ENCODE measurements at places on chromosomes 13 and 19.

DNA sequence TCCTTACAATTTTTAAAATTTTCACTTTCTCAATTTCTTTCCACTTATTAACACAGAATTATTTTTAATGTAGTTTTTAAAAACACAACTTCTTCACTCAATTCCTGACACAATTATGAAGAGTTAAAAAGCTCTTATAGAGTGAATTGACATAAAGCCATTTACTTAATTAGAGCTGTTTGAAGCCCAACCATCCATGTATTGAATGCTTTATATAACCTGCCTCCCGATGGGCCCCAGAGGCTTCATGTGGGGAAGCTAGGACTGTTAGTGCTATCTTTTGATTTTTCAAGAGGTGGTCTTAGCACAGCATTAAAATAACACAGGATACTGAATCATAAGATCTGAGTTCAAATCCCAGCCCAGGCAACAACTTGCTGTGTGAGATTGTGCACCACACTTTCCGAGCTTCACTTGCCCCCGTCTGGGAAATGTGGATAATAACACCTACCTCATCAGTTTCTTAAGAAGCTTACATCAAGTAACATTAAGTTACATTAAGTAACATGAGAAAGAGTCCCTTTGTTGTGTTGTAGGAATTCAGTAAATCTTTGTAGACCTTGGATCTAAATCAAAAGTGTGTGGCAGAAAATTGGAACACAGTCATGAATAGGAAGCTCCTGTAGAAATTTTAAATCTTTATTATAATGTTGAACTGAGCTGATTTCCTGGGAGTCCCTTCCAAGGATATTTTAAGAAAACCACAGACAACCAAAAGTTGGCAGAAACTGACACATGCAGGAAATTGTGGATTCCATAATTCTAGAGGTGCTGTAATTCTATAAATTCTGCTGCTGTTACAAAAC is 5.5 kb upstream of the ENOX1 start:
- no peak for DNase-seq
- H3K4me3 ChIP-seq: no peak overlapping the region
- H3K4me1 ChIP-seq: peaks cover 4% of the 10 kb centered on the region

GRCh38 chr13:22618002-22618401 is 562.8 kb upstream of the SGCG start:
- no peak for DNase-seq
- no peaks in the 10 kb centered on the region for H3K36me3 ChIP-seq
- H3K27me3 ChIP-seq: no peaks in the 10 kb centered on the region
- H3K4me1 ChIP-seq: no peaks in the 10 kb centered on the region
- H3K27ac ChIP-seq: no peak overlapping the region
- H3K4me3 ChIP-seq: no peak overlapping the region

GRCh38 chr13:112977525-112977924 is 8.5 kb downstream of the MCF2L start:
- H3K4me1 ChIP-seq: no peaks in the 10 kb centered on the region
- H3K27ac ChIP-seq: no peak overlapping the region
- H3K4me3 ChIP-seq: no peak overlapping the region
- no peak for DNase-seq
- H3K27me3 ChIP-seq: no peaks in the 10 kb centered on the region

DNA sequence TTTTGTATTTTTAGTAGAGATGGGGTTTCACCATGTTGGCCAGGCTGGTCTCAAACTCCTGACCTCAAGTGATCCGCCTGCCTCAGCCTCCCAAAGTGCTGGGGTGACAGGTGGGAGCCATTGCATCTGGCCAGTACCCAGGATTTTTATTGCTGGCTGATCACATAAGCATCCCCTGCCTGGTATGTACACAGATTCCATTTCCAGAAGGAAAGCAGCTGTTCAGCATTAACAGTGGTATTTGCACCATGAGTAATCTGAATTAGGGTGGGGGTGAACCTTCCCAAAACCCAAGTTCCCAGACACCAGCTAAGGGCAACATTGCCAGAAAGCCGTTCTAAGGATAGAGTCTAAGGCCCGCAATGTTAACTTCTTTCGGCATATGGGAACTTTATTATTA is 7.3 kb downstream of the ZNF555 start:
- H3K27ac ChIP-seq: no peak overlapping the region
- H3K4me1 ChIP-seq: peaks cover 11% of the 10 kb centered on the region
- peaks cover 29% of the 10 kb centered on the region for H3K36me3 ChIP-seq
- no peak overlapping the region for H3K4me3 ChIP-seq

DNA sequence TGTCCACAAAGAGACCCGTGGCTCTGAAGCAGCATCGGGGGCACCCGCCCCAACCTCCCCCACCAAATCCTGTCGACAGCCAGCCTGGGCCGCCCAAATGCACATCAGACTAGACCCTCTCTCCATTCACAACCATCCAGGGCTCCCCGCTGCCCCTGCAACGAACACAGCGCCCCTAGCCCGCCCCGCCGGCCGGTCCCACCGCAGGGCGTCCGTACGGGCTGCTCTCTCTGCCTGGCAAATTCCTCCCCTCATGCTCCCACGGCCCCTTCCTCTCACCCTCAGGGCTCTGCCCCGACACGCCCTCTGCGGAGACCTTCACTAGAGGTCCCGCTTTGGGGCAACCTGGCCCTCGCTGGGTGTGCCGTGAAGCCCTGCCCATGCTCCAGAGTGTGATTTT is 7.1 kb downstream of the TCF3 start:
- no peak overlapping the region for H3K4me3 ChIP-seq
- DNase-seq: no peak
- peaks cover 45% of the 10 kb centered on the region for H3K36me3 ChIP-seq
- H3K4me1 ChIP-seq: peaks cover 6% of the 10 kb centered on the region

DNA sequence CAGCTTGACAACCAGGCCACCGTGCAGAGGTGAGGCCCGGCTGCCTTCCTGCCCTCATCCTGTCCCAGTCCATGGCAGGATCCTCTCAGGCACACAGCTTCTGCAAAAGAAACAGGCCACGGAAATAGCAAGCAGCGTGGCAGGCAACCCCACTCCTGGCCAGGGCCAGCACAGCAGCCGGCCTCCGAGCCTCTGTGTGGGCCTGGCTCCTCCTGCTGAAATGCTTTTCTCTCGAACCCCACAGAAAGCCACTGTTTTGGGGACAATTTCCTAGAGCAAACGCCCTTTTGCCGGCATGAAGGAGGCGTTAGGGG is 39.5 kb upstream of the F7 start:
- no peak for DNase-seq
- no peaks in the 10 kb centered on the region for H3K4me1 ChIP-seq
- H3K4me3 ChIP-seq: no peak overlapping the region

- H3K36me3 ChIP-seq: no peaks in the 10 kb centered on the region
- H3K4me3 ChIP-seq: peak overlapping the region; percentile 54
- H3K4me1 ChIP-seq: peaks cover 20% of the 10 kb centered on the region
- DNase-seq: no peak
- no peaks in the 10 kb centered on the region for H3K27me3 ChIP-seq
Observed at GRCh38 chr19:49528211-49528771, 488 bp downstream of the RCN3 start.

DNA sequence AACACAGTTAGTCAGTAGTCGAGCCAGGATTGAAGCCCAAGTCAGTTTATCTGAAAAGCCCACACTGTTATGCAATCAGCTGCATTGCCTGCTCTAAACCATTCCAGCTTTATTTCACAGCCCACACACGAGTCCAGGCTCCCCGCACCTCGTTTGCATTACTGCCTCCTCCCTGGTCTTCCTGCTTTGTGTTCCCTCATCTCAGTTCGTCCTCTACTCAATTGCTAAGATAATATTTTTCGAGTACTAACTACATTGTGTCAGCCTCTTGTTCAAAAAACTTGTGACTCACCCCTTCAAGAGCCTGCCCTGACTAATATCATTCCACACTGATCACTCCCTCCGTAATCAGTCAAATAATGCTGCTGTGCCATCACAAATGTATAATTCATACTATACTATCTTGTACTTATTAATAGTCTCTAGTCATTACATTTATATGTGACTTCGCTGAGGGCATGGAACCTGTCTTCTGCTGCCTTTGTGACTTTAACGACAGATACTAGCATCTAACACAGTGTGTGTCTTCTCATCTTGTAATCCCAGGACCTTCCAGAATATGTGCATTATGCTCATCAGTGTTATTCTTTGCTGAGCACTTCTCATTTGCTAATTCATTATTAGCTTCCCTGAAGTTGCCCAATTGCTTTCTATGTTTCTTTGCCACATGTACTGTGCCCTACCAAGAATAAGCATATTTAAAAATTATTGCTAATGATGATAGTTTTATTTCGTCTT is 26.2 kb upstream of the WDFY2 start:
- H3K36me3 ChIP-seq: no peaks in the 10 kb centered on the region
- peaks cover 5% of the 10 kb centered on the region for H3K4me1 ChIP-seq
- no peak overlapping the region for H3K27ac ChIP-seq

DNA sequence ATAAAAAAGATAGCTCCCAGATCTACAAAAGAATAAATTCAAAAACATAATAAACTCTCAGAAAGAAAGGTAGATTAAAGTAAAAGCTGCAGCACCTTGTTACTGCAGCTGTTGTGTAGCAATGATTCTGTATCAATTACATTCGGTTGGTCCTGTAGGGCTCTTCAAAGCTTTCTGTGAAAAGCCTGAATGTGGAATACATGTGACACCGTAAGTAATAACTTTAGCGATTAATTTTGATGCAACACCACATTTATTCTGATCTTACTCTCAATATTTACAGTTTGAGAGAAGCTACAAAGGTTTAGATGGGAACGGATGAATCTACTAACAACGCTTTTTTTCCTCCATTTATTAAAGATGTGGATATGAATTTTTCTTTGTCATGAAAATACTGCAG is 279.2 kb downstream of the DACH1 start:
- H3K36me3 ChIP-seq: no peaks in the 10 kb centered on the region
- no peak overlapping the region for H3K27ac ChIP-seq
- H3K4me3 ChIP-seq: no peak overlapping the region
- H3K27me3 ChIP-seq: no peaks in the 10 kb centered on the region

GRCh38 chr19:46731007-46731501 is 14.1 kb upstream of the PRKD2 start:
- peaks cover 11% of the 10 kb centered on the region for H3K4me1 ChIP-seq
- peaks cover 86% of the 10 kb centered on the region for H3K36me3 ChIP-seq
- no peak overlapping the region for H3K4me3 ChIP-seq
- H3K27me3 ChIP-seq: no peaks in the 10 kb centered on the region

GRCh38 chr19:2334986-2335846 is 6.7 kb downstream of the SPPL2B start:
- no peak for DNase-seq
- H3K4me3 ChIP-seq: no peak overlapping the region
- H3K4me1 ChIP-seq: peaks cover 39% of the 10 kb centered on the region

DNA sequence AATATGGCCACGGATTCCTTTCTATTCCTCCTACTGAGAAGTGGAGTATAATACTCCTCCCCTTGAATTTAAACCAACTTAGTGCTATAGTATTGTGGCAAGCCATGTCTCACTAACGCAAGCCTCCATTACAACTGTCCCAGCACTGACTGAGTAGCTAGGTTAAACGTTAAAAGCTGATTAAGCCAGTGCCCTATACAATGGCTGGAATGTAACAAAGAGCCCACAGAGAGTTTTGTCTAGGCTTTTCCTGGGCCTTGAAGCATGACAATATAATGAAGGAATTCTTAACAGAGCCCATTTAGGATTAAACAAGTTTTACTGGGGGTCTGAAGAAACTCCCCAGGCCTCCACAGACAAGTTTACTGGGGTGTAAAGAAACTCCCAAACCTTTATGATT is 254.5 kb upstream of the DACH1 start:
- no peak overlapping the region for H3K4me3 ChIP-seq
- H3K36me3 ChIP-seq: no peaks in the 10 kb centered on the region
- H3K27ac ChIP-seq: no peak overlapping the region
- no peaks in the 10 kb centered on the region for H3K27me3 ChIP-seq
- no peak for DNase-seq

DNA sequence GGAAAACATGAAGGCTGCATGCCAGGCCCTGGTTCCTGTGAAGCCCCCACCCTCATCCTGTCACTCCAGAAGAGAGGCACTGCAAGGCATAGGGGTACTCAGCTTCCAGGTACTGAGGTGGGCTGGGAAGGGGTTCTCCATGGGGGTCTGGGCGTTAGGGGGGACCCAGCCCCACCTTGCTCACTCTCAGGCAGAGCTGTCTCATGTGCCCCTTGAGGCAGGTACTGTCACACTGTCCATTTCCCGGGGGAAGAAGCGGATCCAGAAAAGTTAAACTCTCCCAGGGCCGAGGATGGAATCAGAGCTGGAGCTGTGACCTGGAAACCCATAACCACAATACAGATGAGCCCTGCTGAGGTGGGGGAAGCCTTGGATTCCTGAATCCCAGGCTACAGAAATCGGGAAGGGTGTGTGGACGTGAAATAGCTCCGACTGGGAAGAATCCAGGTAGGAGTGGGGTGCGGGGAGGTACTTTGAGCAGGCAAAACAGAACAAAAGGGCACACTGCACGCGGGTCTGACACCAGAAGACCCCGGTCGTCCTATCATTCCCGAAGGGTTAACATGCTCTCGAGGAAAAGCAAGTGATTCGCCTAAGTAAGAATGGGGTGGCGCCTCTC is 540 bp upstream of the USE1 start:
- H3K4me1 ChIP-seq: peaks cover 22% of the 10 kb centered on the region
- no peak for DNase-seq
- H3K27me3 ChIP-seq: no peaks in the 10 kb centered on the region
- H3K36me3 ChIP-seq: peaks cover 47% of the 10 kb centered on the region
- peak overlapping the region; percentile 93 for H3K4me3 ChIP-seq

DNA sequence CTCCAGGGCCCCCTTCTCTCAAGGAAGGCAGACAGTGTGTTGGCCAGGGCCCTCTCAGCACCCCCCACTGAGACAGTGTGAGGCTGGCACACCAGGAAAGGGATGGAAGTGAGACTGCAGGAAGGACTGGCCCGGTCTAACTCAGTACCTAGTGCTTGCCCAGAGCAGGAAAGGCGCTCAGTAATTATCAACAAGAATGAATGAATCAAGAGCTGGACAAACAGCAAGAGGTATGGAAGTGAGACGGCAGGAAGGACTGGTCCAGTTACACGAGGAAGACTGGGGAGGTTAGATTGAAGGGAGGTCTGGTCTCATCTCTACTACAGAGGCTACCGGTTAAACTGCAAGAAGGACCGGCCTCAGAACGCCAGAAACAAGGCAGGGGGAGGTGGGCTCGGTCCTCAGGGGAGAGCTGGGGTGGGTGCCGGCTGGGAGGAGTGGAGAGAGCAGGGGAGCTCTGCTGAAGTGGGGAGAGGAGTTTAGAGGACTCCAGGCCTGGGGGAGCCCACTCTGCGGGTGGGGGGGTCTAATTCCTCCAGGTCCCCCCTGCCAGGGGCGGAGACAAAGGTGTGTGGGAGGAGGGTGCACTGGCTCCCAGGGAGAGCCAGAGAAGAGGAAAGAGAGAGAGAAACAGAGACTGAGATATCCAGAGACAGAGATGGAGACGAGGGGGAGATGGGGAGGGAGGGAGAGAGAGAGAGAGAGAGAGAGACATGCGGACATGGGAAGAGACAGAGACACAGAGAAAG is 1.1 kb downstream of the SLC8A2 start:
- no peak for DNase-seq
- H3K27ac ChIP-seq: no peak overlapping the region
- H3K4me1 ChIP-seq: peaks cover 13% of the 10 kb centered on the region

DNA sequence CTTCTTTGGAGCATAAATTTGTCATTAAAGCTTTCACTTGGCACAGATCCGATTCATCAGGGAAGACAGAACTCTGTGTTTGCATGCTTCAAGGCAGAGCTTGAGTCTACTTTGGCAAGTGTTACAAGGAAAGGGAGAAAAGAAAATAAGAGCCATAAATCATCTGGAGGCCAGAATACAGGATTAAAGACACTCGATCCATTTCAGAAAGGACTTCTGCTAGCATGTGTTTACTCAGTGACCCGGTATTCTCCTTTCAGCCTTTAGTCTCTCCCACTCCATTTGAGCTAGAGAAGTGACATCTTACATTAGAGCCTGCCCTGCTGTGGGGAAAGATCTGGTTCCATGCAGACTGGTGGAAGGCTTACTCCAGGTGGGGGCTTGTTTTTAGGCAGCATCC is 306.4 kb downstream of the KLF5 start:
- no peaks in the 10 kb centered on the region for H3K36me3 ChIP-seq
- H3K27ac ChIP-seq: no peak overlapping the region
- H3K4me3 ChIP-seq: no peak overlapping the region

Measured in CD4-positive, alpha-beta T cell (primary cell).